ENCODE measurements at places on chromosomes 6 and 20.
A peak's percentile ranks its signal among the peaks of the same experiment; 100 is the strongest.

- peak; percentile 22 for DNase-seq
Observed at GRCh38 chr20:24523661-24524060, 54.2 kb downstream of the SYNDIG1 start.

- no peak for DNase-seq
Observed at GRCh38 chr20:48336597-48336996, 491.2 kb downstream of the PREX1 start.

GRCh38 chr20:13515291-13515690, 123.4 kb downstream of the TASP1 start:
- no peak for DNase-seq

- no peak for DNase-seq
Observed at GRCh38 chr6:113352029-113352801, 504.9 kb upstream of the MARCKS start.

DNA sequence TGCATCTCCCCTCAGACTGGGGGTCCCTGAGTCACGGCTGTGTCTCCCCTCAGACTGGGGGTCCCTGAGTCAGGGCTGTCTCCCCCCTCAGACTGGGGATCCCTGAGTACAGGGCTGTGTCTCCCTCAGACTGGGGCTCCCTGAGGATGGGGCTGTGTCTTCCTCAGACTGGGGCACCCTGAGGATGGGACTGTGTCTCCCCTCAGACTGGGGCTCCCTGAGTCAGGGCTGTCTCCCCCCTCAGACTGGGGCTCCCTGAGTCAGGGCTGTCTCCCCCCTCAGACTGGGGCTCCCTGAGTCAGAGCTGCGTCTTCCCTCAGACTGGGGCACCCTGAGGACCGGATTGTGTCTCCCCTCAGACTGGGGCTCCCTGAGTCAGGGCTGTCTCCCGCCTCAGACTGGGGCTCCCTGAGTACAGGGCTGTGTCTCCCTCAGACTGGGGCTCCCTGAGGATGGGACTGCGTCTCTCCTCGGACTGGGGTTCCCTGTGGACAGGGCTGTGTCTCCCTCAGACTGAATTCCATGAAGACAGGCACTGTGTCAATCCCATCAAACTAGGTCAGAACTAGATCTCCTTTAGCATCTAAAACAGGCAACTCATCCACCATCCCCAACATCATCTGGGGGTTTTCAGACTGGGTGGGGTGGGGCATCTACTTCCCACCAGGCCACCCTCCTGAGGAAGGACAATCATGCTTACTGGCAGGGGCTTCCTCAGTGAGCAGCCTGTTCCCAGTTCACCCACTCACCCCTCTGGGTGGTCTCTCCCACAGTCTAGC, 60.7 kb downstream of the MRPL14 start:
- no peak for DNase-seq

GRCh38 chr20:49381558-49382493, 100.6 kb downstream of the KCNB1 start:
- peak; percentile 79 for DNase-seq

DNA sequence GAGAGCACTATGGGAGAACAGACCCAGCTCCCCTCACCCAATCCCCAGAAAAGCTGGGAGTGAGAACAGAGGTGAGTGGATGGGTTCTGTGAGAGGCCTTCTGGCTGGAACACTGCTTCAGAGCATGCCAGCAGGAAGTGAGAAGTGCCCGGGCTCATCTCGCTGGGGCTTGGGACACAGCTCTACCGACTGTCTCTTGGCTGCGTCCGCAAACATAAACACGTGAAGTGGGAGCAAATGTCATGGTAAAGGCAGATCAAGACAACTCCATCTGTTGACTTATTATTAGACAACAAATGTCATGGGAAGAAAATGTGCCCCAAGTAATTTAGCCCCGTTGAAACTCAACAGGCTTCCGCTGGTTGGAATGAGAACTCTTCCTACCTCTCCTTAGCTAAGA, 25.9 kb downstream of the GNAS-AS1 start:
- no peak for DNase-seq

GRCh38 chr6:16632101-16632500, 129.2 kb downstream of the ATXN1 start:
- no peak for DNase-seq

DNA sequence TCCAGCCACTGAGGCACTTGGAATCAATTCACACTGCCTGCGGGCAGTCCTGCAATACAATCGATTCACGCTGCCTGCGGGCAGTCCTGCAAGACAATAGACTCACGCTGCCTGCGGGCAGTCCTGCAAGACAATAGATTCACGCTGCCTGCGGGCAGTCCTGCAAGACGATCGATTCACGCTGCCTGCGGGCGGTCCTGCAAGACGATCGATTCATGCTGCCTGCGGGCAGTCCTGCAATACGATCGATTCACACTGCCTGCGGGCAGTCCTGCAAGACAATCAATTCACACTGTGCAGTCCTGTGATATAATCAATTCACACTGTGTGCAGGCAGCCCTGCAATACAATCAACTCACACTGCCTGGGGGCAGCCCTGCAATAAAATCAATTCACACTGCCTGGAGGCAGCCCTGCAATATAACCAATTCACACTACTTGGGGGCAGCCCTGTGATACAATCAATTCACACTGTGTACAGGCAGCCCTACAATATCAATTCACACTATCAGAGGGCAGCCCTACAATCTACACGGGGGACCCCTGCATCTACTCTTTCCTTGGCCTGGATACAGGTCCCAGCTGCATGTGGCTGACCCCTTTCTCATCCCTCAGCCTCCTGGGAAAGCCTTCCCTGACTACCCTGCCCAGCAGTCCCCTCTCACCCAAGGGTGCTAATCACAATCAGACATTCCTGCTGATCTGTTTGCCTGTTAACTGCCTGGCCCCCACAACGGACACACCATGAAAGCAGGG, 10.4 kb downstream of the TAF4 start:
- no peak for DNase-seq

GRCh38 chr6:87199787-87200186, 44.4 kb downstream of the ZNF292 start:
- DNase-seq: no peak

DNA sequence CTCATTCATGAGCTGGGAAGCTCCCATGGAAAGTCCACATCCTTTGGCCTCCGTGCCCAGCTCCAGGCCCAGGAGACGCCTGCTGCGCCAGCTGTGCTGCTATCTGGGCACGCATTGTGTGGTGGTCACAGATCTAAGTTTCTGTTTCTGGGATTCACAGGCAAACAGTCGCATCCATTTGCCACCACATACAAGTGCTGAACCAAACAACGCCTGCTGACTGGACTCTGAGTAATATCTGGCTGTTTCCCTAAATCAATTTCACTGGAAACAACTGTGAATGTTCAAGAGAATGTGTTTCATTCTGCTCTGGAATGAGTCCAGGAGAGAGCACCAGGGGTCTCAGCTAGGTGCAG, 45.5 kb downstream of the IRF4 start:
- no peak for DNase-seq

DNA sequence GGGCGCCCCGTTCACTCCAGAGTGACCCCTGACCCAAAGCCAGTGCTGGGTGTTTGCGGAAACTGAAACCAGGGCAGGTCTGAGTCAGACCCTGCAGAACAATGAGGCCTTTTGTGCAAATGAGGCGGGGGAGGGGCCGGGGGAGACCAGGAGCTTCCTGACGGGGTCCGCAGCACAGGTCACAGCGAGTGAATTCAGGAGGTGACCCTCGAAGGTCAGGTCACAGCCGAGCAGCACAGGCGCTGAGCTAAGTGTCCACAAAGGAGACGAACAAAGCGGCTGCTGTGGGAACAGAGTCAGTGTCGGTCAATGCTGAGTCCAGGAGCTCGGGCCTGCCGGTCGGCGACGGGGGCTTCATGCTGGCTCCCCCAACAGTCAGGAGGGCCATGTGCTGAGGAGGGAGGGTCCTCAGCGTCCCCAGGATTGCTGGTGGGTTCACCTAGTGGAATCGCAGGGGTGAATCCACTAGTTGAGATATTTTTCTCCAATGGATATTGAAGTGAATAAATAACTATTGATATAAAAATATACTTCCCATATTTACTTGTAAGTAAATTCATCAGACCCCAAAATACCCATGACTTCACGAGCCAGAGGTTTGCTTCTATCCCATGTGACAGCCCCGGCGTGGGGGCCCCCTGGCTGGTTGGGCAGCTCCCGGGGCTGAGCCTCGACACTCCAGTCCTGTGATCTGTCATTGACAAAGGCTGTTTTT, 188.4 kb upstream of the SULF2 start:
- DNase-seq: no peak

DNA sequence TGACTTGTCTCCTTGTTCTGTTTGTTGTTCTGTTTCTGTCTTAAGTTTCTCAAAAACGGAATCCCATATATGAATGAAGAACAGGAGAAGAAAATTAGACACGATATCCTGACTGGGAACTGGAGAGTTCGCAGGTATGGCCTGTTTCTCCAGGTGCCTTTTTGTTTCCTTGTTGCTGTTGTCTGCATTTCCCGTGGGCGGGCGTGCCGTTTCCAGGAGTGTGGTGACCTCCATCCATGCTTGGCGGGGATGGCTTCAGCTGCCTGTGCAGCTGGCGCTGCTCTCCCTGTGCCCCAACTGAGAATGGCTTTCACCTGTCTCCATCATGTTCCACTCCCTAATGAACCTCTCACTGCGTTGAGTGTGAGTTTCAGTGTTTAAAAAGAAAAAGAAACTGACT, 4.4 kb downstream of the PNLDC1 start:
- no peak for DNase-seq

- no peak for DNase-seq
Observed at GRCh38 chr6:102417368-102417998, 1024.0 kb downstream of the GRIK2 start.

GRCh38 chr20:513429-513828, 30.2 kb downstream of the CSNK2A1 start:
- no peak for DNase-seq

DNA sequence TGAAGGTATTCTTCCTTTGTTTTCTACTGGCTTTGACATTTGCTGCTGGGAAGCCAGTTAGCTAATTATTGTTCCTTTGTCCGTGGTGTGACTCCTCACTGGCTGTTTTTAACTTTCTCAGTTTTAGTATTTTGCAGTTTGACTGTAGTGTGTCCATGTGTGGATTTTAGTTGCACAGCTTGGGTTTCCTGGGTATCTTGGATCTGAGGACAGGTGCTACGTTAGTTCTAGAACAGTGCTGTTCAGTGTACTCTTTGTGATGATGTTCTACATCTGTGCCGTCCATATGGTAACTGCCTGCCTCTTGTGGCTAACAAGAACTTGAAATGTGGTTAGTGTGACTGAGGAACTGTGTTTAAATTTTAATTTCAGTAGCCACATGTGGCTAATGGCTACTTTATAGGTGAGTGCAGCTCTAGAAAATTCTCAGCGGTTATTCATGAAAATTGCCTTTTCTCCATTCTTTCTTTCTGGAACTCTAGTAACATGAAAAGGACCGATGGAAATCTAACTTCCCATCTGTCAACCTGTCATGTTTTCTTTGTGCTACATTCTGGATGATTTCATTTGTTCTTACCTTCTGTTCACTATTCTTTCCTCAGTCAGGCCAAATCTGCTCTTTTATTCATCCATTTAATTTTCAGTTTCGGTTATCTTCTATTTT, 7.4 kb downstream of the SNX9 start:
- no peak for DNase-seq

DNA sequence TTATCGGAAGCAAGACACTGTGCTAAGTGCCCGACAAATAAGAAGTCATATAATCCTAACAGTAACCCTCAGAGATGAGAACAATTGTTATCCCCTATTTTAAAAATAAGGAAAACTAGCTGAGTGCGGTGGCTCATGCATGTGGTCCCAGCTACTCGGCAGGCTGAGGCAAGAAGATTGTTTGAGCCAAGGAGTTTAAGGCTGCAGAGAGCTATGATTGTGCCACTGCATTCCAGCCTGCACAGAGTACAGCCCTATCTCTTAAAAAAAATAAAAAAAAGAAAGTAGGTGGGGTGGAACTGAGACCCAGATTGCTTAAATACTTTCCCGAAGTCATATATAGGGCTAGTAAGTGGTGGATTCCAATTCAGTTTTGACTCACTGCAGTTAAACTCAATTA, 84.7 kb downstream of the UST start:
- no peak for DNase-seq

GRCh38 chr6:71292001-71292400, 3.4 kb downstream of the OGFRL1 start:
- DNase-seq: no peak

DNA sequence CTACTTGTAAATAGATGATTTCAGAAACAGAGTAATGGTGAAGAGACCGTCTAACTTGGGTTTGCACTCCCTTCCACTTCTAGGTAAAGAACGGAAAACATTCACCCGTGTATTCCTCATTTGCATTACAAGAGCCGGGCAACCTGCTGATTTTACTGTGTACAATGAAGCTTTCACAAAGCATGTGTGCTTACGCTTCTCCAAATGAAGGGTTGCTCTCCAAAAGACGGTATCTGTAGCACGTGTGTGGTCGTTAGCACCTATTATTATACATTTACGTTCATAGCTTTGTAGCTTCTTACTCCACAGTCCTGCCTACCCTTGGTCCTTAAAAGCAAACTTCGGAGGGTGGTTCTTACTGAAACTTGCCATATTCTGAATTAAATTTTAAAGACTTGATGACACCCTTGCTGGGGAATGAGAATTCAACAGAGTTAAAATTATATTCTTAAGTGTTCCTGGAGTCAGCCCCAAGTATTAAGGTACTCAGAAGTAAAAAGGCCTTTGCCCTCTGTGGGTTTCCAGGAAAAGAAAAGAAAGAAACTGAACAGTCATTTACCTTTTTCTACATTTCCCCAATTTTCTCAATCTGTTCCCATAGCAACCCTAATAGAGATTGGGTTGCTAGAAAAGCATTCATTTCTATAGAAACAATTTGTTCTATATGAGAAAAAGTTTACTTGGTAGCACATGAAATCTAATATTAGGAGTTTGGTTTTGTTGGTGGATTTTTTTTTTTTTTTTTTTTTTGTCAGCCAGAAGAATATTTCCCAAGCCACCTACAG, 61.9 kb upstream of the KCNG1 start:
- no peak for DNase-seq

GRCh38 chr6:161694995-161695394, 421.1 kb upstream of the AGPAT4 start:
- DNase-seq: no peak

DNA sequence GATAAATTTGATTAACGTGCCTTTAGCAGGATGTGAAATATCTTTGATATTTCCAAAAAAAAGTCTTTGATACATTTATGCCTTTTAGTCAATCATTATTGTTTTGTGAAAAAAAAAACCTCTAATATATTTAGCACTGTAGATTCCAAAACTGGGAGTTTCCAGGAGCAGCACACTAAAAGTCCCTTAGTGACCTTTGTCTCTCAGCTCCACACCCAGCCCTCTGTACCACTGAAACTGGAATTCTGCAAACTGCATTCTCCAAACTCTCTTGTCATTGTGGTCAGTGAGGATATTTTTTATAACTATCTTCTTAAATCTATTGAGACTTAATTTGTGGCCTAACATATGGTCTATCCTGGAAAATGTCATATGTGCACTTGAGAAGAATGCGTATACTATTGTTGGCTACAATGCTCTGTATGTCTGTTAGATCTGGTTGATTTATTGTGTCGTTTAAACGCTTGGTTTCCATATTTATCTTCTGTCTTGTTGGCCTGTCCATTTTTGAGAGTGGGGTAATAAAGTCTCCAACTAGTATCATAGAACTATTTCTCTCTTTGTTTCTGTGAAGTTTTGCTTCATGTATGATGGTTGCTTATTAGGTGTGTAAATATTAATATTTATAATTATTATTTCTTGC, 73.2 kb upstream of the CNKSR3 start:
- DNase-seq: no peak

GRCh38 chr6:32895006-32895345, 41.0 kb downstream of the PSMB9 start:
- DNase-seq: no peak

- peak; percentile 2 for DNase-seq
Observed at GRCh38 chr6:160393891-160394653, 45.9 kb downstream of the SLC22A3 start.
